ENCODE measurements at places on chromosomes 16 and 17. TPM values are rescaled to one million over a fixed set of nuclear protein-coding genes. Genes with fewer than 3 reads are reported as not detected.

The C16orf95 gene
- 5.3 TPM for total RNA-seq

The CDH15 gene
- total RNA-seq = 49.1 TPM

The SLC47A2 gene
- total RNA-seq = 1.1 TPM

The DHRS7C gene
- 34.3 TPM for total RNA-seq

The ZSCAN10 gene
- not detected for total RNA-seq

All from psoas muscle (tissue), 8 donors.